ENCODE measurements at places on chromosomes 5 and 9.

DNA sequence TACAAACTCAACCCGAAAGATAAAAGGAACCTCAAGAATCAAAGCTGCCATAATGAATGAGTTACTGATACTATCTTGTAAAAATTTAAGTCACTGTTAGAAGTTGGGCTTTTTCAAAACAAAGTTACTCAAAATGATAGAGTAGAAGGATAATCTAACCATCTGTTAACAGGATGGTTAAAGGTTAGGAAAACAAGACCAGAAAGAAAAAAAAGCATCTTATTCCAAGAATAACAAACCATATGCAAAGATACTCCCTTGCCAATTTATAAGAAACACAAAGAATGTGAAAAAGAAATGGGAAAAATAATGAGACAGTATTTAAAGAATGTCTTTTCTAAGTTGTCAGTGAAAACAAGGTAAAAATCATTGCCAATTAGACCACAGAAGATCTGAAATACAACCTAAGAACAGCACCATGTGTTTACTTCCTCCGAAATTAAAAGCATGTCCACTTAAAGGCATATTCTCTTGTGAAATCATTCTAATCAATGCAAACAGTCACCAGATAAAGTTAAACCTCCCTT, 51.2 kb downstream of the STRBP start:
- DNase-seq: no peak

DNA sequence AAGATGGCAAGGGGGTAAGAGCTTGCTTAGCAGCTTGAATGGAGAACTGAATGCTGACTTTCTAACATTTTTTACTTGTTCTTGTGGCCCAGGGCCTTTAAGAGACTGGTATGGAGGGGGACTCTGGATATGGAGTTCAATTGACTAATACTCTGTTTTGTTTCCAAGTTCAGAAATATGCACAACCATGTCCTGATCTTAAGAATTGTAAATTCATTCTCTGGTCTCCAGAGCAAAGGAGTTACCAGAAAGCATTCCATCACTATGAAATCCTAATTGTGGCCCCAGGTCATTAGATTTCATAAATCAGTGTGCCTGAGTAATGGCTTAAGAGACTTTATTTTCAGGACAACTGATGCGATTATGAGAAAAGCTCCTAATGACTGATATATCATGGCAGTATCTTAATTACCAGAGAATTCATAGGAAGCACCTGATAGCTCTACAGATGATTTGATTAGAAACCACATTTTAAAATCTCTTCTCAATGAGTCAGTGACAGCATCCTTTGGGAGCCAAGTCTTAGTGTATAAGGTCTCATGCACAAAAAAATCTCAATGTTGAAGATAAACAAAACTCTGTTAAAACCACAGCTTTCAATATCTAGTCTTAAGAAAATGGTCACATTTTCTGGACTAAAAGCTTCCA, 613.6 kb upstream of the KLF4 start:
- no peak for DNase-seq

DNA sequence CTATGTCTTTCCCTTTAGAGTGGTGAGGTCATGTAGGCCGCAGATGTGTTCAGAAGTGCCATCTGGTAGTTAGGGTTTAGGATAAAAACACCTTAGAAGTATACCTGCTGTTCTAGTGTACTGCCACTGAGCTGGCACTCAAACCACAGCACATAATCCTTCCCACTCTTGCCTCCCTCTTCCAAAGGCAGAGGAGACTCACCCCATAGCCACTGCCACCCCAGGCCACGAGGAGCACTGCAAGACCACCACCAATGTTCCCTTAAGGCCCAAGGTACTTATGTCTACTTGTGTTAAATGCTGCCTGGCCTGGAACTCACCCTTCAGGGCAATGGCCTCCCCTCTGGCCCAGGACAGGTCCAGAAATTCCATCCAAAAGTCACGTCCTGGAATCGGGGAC, 379.5 kb upstream of the EDIL3 start:
- DNase-seq: peak; percentile 5

- DNase-seq: no peak
Observed at GRCh38 chr9:122261469-122261881, 3.2 kb downstream of the RBM18 start.

DNA sequence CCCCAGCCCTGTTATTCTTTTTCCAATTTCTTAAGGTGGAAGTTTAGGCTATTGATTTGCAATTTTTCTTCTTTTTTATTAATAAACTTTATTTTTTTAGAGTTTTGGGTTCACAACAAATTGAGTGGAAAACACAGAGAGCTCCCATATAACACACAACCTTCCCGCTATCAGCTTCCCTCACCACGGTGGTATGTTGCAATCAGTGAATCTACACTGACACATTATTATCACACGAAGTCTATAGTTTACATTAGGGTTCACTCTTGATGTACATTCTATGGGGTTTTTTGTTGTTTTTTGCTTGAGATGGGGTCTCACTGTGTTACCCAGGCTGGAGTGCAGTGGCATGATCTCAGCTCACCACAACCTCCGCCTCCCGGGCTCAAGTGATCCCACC, 4.8 kb upstream of the NFX1 start:
- DNase-seq: no peak

- no peak for DNase-seq
Observed at GRCh38 chr5:170301149-170301548, 3.6 kb upstream of the LCP2 start.

Measured in iPS DF 6.9 (cell line).